Activated T-helper 1 cell treated with anti-CD3 and anti-CD28 coated beads, Interleukin-2, amount 50 U/mL, for 16 hours (primary cell): ENCODE measurements at places on chromosomes 4 and X.

GRCh38 chrX:109856974-109857373 is 123.9 kb upstream of the ACSL4 start:
- no peak for DNase-seq

- no peak for DNase-seq
Measured at GRCh38 chr4:43778187-43778915, 670.3 kb downstream of the KCTD8 start.

DNA sequence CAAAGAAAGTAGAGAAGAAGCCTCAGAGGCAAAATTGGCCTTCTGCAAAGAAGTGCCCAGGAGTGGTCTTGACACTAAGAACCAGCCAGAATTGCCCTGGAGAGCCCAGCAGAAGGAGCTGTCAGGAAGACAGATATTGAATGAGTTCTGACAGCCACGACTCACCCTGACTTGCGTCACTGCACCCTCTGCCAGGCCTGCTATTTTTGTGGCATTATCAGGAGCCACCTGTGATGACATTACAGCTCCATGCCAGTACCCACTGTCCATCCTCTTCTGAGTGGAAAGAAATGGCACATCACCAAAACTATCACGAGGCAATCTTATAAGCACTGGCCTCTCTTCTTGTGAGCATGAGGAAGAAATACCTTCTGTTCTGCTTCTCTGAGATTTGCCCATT is 67.7 kb downstream of the SMIM20 start:
- no peak for DNase-seq

DNA sequence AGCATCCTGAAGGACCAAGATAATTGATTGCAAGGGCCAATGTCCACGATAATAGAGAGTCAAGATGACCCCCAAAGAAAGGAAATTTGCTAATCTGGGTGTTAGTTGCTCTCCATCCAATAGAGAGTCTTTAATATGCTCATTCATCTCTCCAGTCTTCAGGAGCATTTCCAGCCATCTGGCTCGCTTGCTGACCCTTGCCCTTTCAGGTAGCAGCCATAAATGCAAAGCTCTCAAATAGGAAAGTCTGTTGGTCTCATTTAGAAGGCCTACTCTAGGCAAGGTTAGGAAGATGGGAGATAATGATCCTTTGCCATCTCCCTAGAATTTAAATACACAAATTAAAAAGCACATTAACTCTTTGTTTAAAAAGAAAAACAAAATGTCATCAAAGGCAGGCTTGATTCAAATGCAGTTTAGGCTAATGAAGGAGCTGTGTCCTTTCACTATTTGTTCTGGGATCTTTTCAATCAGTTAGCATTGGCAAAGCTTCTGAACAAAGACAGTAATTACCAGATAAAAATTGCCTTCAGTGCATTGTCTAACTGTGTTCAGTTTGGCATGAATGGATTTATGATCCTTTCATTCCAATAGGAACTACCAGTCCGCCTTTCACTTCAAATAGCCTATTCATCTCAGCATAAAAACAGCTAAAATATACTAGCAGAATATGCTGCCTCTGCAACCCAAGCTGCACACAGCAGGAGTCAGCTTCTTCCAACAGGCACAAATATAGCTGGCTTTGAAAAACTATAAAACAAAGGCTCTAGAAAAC is 49.6 kb upstream of the ATXN3L start:
- DNase-seq: no peak

GRCh38 chr4:150421612-150422011 is 160.3 kb upstream of the MAB21L2 start:
- no peak for DNase-seq

DNA sequence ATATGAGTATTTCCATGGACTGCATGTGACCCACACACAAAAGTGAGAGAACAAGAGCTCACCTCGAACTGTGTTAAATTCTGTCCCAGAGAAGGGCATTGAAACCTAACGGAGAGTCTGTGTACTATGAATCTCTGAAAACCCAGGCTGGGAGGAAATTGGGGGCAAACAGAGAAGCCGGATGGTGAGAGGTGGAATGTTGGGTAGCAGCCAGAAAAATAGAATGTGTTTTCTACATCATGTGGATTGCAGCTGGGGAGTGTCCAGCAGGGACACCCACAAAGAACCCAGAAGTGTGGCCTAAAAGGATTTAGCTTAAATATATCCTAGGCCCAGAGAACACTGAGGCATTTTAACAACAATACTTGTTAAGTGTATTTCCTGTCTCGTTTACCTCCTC is 38.6 kb downstream of the MND1 start:
- DNase-seq: no peak

- DNase-seq: no peak
Measured at GRCh38 chr4:85928775-85929591, 430.9 kb downstream of the MAPK10 start.

GRCh38 chr4:37188100-37188499 is 56.4 kb upstream of the NWD2 start:
- no peak for DNase-seq

- DNase-seq: no peak
Measured at GRCh38 chr4:155025762-155026457, 182.5 kb upstream of the NPY2R start.

DNA sequence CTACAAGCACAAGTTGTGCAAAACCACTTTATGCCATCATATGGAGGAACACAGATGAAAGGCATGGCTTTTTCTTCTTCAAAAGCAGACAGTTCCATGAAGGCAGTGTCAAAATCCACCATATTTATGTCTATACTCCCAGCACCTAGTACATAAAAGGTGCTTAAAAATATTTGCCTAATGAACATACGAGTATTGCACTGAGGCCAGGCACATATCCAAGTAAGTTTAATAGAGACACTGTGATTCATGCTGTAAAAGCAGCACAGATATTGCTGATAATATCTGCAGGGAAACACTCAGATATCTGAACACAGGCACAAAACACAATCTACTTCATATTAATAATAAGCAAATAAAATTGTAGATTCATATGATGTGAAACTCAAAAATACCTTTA is 48.1 kb upstream of the CXCL8 start:
- no peak for DNase-seq

GRCh38 chr4:1449475-1449832 is 43.2 kb upstream of the NKX1-1 start:
- DNase-seq: no peak

- no peak for DNase-seq
Measured at GRCh38 chrX:106903291-106903824, at the start of gene RIPPLY1. RIPPLY1 (minus strand) TSS chrX:106903341; CDS start chrX:106903287, 54 bp downstream.

GRCh38 chr4:41575207-41575606 is 37.2 kb downstream of the LIMCH1 start:
- DNase-seq: no peak

GRCh38 chr4:158170691-158171561 is 1.9 kb downstream of the GASK1B start:
- no peak for DNase-seq
